Left forelimb (tissue), 1 donor: ENCODE measurements at places on chromosomes 5 and 9.

GRCh38 chr9:97518909-97519307 is 17.4 kb downstream of the TMOD1 start:
- DNase-seq = peak; percentile 45

- peak; percentile 56 for DNase-seq
Observed at GRCh38 chr5:10680876-10681481, 80.1 kb downstream of the DAP start.

GRCh38 chr5:137037848-137038247 is 461.3 kb downstream of the SPOCK1 start:
- DNase-seq = no peak

DNA sequence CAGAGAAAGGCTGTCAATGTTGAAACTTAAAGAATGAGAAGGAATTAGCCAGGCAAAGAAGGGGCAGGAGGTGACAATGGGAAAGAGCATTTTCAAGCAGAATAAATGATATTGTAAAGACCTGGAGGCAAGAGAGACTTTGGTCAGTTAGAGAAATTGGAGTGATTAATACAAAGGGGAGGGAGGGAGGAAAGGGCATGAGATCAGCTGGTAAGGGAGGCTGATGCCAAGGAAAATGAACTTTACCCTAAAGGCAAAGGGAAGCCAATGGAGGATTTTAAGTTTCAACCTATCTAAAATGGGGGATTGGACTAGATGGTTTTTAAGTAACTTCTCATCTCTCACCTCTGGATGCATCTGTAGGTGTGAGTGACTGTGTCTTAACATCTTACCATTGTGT is 23.3 kb downstream of the C5 start:
- no peak for DNase-seq

DNA sequence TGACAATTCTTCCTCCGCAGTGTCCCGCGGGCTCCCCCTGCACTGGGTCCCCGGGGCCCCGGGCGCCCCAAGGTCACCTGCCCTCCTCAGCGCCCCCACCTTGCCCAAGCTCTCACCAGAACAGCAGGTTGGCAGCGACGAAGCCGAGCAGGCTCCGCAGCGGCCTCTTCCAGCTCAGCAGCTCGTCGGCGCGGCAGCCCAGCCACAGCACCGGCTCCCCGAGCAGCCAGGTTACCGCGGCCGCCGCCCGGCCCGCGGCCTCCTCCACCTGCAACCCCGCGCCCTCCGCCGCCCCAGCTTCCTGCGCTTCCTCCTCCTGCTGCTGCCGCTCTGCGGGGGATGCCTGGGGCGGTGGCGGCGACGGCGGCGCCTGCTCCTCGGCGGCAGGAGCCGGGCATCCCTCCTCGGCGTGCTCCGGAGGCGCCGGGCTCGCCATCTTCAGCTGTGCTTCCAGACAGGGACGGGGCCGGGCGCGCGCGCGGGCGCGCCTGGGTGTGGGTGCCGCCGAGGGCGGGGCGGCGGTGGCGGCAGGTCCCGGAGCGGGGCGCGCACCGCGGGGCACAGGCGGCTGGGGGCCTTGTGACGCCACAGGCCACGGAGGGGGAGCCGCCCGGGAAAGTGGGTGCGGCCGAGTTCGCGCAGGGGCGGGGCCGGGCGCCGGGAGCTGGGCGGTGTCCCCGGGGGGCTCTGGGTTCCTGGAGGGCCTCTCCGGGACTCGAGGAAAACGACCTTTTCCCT is at the start of gene RETREG1:
Gene RETREG1, minus strand, starts transcription at position 462 of the 738 bp plus-strand sequence. Its CDS starts 26 bp downstream, at position 436.
- DNase-seq = peak; percentile 71

GRCh38 chr5:5588887-5589826 is 166.7 kb downstream of the ICE1 start:
- no peak for DNase-seq

- no peak for DNase-seq
Observed at GRCh38 chr9:96508227-96508940, 58.4 kb downstream of the HABP4 start.

DNA sequence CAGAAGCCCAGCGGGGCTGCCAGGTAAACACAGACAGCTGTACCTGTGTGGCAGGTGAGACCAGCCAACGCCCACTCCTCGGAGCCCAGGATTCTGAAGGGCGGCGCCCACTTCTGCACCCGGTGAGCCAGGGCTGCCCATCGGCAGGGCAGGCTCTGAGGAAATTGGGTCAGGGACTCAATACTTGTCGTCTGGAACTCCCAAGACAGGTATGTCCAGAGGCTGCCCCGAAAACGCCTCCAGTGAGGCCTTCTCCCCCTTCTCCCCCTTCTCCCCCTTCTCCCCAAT is 19.8 kb downstream of the GLT6D1 start:
- DNase-seq = no peak

- DNase-seq = no peak
Observed at GRCh38 chr5:132266836-132267160, 9.3 kb downstream of the PDLIM4 start.

GRCh38 chr5:168879331-168879730 is 300.2 kb upstream of the PANK3 start:
- no peak for DNase-seq

GRCh38 chr9:131695836-131696460 is 43.9 kb downstream of the RAPGEF1 start:
- DNase-seq = no peak

DNA sequence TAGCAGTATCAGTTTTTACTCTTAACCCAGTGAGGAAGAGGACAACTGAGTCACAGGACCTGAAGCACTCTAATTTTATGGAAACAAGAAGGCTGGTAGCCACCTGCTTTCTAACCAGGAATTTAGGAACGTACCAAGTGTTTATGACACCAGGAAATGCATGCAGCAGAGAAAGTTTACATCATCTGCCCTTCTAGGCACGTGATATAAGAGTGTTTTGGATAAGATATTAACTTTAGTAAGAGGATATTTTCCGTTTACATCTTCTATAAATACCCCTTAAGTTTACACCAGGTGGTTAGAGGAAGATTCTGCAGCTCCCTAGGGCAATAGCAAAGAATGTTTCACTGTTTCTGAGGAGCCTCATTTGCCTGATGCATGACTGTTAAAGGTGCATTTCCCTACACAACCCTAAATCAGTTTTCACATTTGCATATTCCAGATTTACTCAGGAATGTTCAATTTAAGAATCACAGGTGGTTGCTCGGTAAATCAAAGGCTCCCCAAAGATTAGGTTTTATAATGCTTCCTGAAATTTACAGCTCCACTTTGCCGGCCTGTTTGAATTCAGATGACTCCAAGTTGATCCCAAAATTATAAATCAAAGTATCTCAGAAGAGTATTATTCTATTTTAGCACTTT is 1.8 kb downstream of the TSC1 start:
- no peak for DNase-seq

- no peak for DNase-seq
Observed at GRCh38 chr9:87307848-87308247, 189.8 kb upstream of the DAPK1 start.

DNA sequence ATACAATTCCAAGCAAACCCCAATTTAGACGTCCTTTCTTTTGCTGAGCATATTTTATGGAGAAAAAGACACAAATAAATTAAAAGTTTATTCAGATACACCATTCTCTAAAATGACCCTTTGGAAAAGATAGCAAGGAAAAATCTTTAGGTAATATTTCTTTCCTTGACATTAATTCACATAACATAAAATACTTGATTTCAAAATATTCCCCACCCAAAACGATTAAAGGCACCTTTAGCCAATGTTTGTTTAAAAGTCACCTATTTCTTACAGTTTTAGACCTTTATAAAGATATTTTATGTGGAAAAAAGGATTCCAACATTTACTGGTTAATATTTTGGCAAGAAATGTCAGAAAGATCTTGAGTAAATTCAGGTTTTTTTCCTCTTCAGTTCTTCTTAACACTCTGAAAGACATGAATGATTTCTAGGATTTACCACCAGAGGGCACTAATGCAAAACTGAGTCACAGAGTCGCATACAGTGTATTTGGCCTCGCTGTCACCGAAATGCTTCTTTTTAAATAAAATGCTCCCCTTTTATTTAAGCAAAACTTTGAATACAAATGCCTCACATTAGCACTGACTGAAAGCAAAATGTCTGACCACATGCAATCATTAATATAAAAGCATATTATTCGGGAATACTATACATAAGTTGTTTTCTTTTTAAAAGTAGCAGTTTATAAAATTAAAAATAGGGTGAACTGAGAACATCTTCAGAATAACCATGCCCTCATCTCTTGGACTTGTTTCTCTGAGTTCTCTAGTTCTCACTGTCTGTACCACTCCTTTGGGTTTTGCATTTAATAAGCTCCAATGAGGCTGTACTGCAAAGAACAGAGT is 122.5 kb downstream of the SLC1A3 start:
- no peak for DNase-seq

DNA sequence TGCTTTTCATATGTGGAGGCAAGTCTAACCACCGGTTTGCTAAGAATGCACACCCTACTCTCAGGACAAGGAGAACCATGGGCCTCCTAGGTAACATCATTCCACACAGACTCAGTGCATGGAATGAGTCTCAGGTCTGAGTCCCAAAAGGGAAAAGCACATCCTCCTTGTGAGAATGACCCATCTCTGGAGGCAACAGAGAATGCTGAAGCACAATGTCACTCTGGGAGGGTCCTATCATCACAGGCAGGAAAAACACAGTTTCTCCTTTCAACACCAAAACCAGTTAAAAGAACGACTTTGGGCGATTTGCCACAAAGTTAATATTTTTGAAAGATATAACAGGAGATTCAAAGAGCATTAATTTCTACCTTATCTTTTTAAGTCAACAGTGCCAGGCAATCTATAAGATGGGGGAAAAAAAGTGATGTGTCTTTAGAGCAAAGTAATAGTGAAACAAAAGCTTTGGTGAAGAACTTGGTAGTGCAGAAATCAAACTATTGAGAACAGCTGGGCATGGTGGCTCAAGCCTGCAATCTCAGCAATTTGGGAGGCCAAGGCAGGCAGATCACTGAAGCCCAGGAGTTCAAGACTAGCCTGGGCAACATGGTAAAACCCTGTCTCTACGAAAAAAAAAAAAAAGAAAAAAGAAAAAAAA is 97.3 kb downstream of the OXCT1 start:
- no peak for DNase-seq

DNA sequence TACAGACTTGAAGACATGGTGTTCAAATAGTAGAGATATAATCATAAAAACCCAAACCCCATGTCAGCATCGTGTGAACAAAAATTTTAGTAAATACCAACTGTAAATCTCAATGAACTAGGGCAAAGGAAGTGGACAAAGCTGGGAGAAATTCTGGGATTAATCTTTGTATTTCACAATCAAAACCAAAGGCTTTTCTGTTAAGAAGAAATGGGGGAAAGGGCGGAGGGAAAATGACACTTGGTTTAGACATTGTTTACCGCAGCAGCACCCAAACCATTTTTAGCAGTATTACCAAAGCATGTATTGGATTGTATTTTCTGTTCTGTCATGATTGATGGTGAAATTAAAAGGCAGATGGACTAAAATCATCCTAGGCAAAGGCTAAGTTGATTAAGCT is 134.2 kb upstream of the PRSS3 start:
- no peak for DNase-seq

DNA sequence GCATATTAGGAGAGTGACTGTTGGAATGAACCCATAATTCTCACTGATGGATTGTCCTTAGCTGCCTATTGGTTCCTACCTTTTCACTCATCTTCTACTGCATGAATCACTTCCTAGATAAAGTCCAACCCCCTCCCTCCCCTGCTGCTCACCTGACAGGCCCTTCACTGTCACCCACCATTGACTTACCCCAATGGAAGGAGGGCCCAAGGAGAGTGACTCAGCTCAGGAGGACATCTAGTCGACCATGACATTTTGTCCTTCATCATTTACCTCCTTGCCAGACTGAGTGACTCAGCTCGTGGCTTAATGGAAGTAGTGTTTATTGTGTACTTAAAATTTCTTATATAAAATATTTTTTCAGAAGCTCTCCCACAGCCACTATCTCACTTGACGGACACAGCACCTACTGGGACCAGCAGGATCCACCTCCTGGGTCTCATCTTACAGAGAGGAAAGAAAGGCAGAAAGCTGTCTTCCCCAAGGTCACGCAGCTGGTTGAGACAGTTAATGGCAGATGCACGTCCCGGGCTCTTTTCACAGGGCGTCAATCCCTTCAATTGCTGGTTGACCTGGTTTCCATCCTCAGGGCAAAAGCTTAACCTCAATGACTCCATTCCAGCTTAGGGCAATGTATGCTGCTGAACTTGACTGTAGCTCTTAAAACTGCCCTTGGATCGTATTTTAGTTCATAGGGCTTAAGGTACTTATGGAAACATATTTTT is 142.3 kb downstream of the MARCHF11 start:
- DNase-seq = no peak

GRCh38 chr5:18111906-18112465 is 477.7 kb downstream of the TAF11L14 start:
- no peak for DNase-seq

- no peak for DNase-seq
Observed at GRCh38 chr5:160254706-160255105, 25.4 kb downstream of the FABP6 start.

DNA sequence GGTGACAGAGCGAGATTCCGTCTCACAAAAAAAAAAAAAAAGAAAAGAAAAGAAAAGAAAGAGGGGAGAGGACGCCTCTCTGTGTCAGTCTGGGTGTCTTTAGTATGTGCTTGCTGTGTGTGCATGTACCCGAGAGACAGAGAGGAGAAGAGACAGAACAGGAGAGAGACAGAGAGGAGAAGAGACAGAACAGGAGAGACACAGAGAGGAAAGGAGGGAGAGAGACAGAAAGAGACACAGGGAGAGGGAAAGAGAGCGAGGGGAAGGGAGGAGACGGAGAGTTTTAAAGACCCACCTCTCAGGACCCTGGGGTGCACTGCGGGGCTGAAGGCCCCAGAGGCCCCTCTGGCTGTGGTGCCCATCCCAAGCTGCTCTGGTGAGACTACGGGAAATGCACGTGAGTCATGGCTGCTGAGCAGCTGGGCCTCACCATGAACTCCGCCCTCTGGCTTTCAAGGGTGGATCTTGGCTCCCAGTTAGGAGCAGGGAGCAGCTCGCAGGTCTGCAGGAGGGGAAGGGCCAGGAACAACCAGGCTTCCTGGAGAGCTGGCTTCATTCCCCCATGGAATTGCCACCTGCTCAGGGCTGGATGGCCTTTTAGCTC is 7.9 kb downstream of the SLC6A3 start:
- DNase-seq = peak; percentile 51

DNA sequence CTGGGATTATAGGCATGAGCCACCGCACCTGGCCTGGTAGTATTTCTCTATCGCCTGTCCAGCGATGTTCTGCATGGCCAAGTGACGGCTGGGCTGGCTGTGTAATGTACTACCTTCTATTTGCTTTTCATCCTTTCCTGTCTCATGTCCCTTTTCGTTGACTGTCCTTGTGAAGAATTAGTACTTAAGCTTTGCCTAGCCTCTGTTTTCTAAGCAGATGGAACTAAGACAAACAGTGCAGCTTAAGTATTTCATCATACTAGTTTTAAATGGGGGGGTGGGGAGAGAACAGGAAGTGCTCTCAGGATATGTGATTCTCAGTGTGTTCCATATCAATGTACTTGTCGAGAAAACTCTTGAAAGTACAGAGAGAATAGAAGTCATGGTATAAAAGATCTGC is 31.7 kb upstream of the CCL21 start:
- no peak for DNase-seq

- no peak for DNase-seq
Observed at GRCh38 chr5:61327760-61328753, 4.0 kb upstream of the ZSWIM6 start.
